Renal pelvis (tissue), 12 donors: ENCODE measurements at places on chromosomes 3 and 15. TPM values are rescaled to one million over a fixed set of nuclear protein-coding genes. Genes with fewer than 3 reads are reported as not detected.
A peak's percentile ranks its signal among the peaks of the same experiment; 100 is the strongest.

DNA sequence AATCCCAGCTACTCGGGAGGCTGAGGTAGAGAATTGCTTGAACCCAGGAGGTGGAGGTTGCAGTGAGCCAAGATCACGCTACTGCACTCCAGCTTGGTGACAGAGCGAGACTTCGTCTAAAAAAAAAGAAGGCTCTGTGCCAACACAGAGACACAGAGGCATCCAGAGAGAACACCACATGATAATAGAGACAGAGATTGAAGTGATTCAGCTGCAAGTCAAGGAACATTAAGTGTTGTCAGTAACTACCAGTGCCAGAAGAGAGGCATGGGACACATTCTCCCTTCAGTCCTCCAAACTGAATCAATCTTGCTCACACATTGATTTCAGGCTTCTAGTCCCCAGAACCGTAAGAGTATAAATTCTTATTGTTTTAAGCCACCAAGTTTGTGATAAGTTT, 97.5 kb downstream of the GOLIM4 start:
- DNase-seq = no peak

DNA sequence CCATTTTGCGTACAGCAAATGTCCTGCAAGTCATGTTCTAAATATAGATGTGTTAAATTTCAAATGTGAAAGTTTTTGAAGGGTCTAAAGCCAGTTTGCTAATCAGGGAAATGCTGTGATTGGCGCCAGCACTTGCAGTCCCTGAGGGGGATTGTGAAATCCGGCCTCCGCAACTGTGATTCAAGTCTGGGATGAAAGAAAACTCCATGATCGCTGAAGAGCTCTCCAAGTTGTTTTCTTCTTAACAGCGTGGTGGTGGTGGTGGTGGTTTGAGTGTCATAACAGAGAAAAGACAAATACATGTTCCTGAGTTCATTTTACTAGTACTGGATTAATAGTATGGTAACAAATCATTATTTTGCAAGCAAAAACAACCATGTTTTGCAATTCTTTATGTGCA, 51.8 kb downstream of the MITF start:
- DNase-seq = no peak

GRCh38 chr15:68633231-68634121, 54.7 kb downstream of the CORO2B start:
- no peak for DNase-seq

GRCh38 chr3:73577704-73578103, 47.0 kb downstream of the PDZRN3 start:
- no peak for DNase-seq

GRCh38 chr3:9690451-9691450, 12.9 kb upstream of the CPNE9 start:
- DNase-seq = no peak

- DNase-seq = no peak
These were observed 130.1 kb downstream of the LRRK1 start for GRCh38 chr15:101049282-101049681.

DNA sequence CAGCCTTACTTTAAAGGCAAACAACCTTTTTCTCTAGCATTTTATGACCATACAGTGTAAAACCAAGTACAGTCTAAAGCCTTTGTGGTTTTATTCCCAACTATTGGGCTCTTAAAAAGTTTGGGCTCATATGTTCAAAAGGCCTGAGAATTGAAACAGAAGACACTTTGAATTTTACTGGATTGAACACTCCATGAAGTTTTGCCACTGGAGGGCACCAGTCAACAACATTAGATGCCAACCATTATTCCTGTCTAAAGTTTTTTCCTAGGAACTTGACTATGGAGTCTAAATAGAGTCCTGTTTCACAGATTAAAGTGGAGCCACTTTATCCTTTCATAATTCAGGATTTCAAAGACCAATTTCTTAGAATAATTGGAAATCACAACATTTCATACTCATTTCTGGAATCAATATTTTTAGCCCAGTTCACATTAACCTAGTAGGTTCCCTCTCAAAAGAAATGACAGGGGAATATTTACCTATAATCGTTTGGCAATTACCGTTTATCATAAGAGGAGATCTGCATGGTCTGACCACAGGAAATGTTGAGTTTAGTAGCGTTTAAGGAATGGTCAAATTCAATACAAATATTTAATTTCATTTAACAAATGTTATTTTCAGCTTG, 244.1 kb upstream of the PDZRN3 start:
- peak; percentile 58 for DNase-seq

DNA sequence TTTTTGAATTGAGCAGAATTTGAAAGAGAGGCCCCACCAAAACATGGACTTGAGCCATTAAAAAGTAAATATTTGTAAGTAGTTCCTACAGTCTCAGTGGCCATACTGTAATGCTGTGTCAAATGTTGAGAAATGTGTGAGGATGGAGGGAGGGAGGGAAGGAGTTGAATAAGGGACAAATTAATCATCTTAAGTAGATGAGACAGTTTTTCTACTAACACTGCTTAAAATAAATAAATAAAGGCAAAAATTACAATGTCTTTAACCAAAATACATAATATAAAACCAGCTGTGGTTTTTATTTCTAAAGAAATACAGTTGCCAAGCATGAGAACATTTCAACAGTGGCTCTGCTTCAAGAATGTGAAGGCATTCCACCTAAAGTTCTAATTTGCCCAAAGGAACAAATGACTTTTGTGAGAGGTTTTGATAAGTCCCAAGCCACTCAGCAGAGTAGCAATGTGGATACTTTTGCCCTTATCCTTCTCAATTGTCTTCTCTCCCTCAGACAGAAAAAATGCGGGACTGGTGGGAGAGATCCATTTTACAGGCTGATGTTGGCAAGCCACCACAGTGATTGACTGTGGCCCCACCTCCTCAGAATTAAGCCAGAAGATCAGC, 427.0 kb upstream of the RARB start:
- DNase-seq = peak; percentile 17

DNA sequence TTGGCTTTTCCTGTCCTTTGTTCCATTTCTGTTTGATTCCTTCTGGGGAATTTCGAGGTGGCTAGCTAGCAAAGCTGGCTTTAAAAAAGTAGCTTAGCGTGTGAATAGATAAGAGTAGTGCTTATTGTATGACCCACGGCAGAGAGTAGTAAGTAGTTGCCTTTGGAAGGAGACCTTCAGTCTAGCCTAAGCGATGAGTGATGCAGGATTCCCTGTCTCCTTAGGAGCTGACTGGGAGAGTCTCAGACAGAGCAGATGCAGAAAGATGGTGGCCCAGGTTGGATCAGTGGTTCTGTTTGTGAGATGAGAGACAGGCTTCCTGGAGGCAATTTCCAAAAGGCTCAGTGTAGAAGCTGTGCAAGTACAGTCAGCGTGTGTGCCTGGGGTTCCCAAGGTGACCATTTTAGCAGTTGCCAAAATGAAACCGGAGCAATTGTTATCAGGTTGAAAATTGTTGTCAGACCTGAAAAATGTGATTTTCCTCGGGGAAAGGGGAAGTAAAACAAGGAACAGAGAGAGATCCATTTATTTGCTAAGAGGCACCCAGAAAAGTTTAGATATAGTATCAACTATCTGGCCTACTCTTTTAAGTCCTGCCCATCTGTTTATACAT, 681 bp upstream of the IL5RA start:
- DNase-seq = no peak

- no peak for DNase-seq
These were observed 47.1 kb downstream of the TFG start for GRCh38 chr3:100756441-100756840.

- DNase-seq = no peak
These were observed 115.4 kb upstream of the GBE1 start for GRCh38 chr3:81876826-81877225.

- DNase-seq = no peak
These were observed 45.3 kb upstream of the INO80 start for GRCh38 chr15:41161336-41161735.

DNA sequence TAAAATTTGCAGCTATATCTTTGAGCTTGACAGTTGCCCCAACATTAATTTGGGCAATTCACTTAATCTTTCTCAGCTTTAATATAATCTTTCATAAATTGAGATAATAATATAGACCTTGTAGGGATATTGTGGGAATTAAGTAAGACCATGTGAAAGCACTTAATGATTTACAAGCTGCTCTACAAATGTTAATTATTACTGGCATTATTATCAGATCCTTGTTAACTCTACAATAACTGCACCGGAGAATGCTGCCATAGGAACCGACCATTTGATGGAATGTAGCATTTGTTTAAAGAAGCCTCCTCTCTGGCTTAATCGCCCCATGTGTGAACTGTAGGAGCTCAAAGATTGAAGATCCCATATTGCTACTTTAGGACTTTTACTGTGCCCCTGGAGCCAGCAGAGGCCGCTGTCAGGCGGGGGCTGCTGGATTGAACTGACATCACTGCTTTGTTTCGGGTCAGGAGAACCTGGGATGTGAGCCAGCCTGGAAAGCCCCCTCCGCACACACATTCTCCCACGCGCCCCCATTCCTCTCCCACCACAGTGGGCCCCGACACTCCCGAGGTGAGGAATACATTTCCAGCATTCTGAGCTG, 154.2 kb upstream of the TNIK start:
- DNase-seq = peak; percentile 48

DNA sequence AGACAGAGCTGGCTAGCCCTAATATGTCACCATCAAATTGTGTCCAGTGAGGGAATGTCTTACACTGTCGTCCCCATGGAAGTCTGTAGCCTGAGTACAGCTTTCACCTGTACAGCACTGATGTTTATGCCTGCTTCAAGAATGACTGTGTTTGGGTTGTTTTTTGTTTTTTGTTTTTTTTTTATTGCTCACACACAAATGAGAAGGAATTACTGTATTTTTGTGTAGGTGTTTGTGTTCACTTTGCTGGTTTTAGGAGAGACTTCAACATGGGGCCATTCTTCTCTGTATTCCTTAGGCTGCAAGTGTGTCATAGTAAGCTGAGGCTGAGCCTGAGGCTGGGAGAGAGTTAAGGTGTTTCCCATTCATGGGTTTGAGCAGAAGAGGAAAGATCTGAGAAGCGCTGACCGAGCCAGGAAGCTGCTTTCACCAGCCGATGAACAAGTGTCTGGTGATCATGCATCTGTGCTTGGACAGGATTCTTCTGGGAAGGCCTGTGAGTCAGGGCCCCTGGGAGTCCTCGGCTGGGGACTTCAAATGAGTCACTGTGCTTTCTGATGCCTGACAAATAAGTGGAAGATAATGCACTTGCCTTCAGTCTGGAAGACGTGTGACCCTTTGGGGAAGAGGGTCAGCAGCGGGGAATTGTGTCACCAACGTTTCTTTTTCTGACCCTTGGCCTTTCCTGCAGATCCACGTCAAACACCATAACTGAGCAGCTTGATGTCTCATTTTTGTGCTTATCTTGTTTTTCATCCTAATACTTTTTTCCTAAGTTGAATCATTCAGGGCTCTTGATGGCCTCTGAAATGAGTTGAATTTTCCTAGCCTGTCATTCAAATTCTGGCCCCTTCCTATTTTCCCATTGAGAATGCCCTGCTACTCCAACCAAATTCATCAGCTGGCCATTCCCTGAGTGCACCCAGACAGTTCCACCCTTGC, 36.7 kb upstream of the ZBTB38 start:
- DNase-seq = no peak

DNA sequence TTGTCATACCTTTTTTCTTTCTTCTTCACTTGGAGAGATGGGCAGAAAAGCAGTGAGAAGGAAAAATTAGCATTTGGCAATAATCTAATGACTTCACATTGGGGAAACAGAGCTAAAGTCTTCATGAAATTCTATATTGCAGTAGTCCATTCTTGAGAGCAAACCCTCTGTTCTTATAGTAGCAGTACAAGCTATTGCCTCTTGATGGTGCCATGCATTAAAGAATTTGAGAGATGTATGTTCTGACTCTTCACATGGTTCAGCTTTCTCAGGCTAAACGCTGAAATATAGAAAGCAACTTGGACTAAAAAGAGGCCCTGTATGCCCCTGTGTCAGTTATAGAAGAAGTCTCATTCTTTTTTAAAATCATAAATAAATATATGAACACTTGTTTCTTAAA, 36.0 kb downstream of the PHLDB2 start:
- DNase-seq = no peak

DNA sequence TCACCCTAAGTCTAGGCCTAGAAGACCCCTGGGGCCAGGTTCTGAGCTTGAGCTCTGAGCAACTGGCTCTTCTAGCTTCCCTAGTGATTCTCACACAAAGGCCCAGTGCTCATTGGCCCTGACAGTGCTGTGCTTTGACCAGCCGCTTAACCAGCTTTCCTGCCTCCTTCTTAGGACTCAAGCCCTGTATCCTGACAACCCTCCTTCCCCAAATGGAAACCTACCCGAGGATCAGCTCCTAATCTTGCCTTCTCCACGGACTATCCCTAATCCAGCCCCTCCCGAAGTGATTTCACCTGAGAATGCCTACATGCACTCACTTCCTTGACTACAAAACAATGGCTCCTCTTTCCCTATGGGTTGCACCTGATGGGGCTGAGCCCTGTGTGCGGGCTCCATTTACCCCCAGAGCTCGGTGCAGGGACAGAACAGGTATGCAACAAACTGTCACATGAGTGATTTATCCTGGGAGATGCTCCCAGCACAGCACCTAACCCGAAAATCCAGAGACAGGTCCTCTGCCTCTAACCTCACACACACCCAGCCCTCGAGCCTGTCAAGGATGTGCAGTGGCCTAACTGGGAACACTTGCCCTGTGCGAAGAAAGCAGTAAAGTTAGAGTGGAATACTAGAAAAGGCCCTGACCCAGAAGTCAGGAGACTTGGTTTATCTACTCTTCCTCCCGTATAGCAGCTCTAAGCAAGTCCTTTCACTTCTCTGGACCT, 2.3 kb downstream of the MEGF11 start:
- DNase-seq = no peak

DNA sequence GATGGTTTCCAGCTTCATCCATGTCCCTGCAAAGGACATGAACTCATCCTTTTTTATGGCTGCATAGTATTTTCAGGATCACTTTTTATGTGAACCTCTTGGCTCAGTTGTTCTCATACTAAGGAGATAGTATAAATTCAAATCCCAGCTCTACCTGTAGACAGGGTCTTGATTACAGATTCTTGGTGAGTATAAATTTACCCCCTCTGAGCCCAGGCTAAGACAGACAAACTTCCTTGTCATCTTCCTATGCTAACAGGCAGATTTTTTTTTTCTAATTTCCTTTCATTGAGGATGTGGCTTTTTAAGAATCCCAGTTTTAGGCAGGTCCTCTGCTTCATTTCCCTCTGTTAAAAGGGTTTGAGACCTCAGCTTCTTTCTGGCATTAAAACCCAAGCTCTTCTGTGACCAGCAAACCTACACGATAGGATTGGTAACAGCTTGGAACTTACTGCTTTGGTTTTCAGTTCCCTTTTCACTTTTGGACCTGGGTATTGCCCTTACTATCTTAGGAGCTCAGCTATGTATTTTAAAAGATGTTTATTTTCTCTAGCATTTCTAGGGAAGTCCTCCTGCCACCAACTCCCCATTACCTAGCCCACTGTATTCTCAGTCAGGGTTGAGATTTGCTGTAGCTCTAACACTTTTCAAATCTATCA, 72.5 kb downstream of the VPS8 start:
- DNase-seq = no peak

GRCh38 chr3:160479376-160479775, 29.8 kb upstream of the TRIM59 start:
- no peak for DNase-seq

DUOXA2 gene
- polyA plus RNA-seq = not detected

LOXL1 gene
- 73.6 TPM for polyA plus RNA-seq

NOX5 gene
- polyA plus RNA-seq = 0.73 TPM

FGD5 gene
- 25.5 TPM for polyA plus RNA-seq

MAGEL2 gene
- polyA plus RNA-seq = 5.6 TPM
